KBM-7 (cell line): ENCODE measurements at places on chromosomes 4 and X.

DNA sequence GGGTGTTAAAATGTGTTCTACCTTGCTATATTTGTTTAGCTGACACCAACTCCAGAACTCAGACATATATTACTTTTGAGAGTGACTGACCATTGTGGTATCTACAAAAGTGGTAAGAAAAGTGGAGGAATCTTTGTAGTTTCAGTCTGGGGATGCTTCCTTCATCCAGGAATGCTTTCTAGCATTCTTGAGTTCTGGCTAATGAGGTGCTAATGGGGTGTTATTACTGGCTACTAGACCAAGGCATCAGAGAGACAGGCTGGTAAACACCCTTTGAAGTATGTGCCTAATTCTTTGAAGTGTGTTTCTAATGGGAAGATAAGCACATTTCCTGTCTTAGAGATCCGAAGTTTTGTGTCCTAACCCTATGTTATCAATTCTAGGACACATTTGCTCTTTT is 310.4 kb downstream of the SPRY1 start:
- DNase-seq: no peak

DNA sequence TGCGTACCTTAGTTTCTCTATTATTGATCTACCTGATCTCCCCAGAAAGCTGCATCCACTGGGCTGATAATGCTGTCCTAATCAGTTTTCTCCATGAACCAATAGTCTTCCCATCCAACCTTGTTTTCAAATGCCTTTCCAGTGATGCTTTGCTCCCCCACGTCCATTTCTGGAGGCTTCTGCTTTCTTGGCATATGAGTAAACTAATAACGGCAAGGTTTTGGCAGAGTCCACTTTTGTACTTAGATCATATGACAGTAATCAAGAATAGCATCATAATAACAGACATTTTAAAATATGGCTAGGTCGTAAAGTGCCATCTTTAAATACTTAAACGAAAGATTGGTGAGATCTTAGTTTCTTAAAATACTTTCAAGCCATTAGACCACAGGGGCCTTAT is 38.4 kb upstream of the FAM9B start:
- DNase-seq: no peak

GRCh38 chrX:28850955-28851354 is 263.7 kb downstream of the IL1RAPL1 start:
- no peak for DNase-seq

GRCh38 chrX:53116101-53116500 is 22.2 kb downstream of the KANTR start:
- no peak for DNase-seq

- no peak for DNase-seq
Observed at GRCh38 chrX:118222421-118222820, 105.8 kb upstream of the KLHL13 start.

GRCh38 chr4:3295837-3296624 is 3.2 kb downstream of the RGS12 start:
- no peak for DNase-seq
